NCI-H1436 (cell line): ENCODE measurements at places on chromosomes 3 and 15.

GRCh38 chr3:14535616-14536015 is 4.5 kb downstream of the GRIP2 start:
- no peak for DNase-seq

- DNase-seq, result no peak
These were observed 40.2 kb upstream of the TF start for GRCh38 chr3:133706033-133706432.

DNA sequence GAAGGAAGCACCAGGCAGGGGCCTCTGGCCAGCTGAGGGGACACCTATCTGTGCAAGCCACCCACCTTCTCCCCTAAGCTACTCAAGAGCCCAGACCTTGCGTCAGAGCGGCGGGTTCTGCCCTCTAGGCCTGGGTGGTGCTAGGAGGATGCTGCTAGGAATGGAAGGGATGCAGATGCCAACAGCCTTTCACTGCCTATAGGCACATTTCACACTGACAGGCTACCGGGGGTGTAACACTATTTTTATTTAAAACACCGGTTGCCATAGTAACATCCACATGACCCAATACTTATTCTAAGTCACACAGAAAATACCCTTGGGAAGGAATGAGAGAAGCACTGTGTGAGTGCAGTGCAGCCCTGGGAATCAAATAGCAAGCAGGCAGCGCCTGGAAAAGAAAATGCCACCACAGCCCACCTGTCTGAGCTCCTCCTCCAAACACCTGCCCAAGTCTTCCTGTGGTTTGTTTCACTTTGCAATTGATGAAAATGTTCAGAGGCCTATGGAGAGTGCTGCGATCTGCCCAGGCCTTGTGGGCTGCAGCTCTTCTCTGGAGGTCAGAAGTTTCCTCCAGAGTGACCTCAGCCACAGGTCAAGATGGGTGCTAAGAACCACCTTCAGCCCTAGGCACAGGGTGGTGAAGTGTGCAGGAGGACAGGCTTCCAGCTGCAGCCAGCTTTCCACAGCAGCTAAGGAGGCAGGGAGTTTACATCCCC is 113.5 kb upstream of the TOPAZ1 start:
- DNase-seq, result no peak

DNA sequence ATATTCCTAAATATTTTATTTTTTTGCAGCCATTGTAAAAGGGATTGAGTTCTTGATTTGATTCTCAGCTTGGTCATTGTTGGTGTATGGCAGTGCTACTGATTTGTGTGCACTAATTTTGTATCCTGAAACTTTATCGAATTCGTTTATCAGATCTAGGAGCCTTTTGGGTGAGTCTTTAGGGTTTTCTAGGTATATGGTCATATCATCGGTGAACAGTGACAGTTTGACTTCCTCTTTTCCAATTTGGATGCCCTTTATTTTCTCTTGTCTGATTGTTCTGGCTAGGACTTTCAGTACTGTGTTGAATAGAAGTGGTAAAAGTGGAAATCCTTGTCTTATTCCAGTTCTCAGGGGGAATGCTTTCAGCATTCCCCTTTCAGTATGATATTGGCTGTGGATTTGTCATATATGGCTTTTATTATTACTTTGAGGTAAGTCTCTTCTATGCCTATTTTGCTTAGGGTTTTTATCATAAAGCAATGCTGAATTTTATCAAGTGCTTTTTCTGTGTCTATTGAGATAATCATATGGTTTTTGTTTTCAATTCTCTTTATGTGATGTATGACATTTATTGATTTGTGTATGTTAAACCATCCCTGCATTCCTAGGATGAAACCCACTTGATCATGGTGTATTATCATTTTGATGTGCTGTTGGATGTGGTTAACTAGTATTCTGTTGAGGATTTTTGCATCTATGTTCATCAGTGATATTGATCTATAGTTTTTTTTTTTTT is 11.4 kb upstream of the SLC9A9 start:
- no peak for DNase-seq

- no peak for DNase-seq
These were observed 110.3 kb upstream of the MITF start for GRCh38 chr3:69628951-69629350.

GRCh38 chr15:101250341-101250831 is 1.5 kb downstream of the CHSY1 start:
- DNase-seq, result no peak
